Mucosa of gallbladder (tissue), 1 donor: ENCODE measurements at places on chromosomes 12 and 14. TPM values are rescaled to one million over a fixed set of nuclear protein-coding genes. Genes with fewer than 3 reads are reported as not detected.

Gene TMEM119
- 10.6 TPM for total RNA-seq

Gene CCDC197
- not detected for total RNA-seq

Gene MGAT4C
- 0.60 TPM for total RNA-seq

Gene PSEN1
- 91.9 TPM for total RNA-seq

DNA sequence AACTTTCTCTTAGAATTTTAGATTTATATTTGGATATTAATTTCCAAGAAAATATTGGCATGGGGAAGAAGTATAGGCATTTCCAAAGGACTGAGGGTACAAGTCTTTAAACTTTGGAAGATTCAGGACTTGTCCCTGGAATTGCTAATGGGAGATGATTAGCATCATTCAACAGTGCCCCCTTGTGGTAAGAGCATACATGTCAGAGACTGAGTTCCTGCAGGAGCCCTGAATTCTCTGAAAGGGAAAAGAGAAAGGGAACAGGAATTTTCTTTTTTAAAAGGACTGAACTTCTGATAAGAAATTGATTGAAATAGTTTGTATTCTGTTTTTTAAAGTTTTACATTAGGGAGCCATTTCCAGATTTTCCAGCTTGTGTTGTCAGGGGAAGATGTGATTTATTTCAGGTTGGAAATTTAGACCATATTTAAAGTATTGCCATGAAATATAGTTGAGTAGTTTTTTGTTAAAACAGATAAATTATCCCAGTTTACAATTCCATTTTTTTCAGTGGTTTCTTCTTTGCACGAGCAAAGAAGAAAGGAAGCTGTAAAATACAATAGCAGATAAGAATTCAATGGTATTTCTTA, 44.0 kb upstream of the REP15 start:
- DNase-seq = peak; percentile 70

- DNase-seq = no peak
Measured at GRCh38 chr12:18703321-18703720, 34.5 kb downstream of the PLCZ1 start.

DNA sequence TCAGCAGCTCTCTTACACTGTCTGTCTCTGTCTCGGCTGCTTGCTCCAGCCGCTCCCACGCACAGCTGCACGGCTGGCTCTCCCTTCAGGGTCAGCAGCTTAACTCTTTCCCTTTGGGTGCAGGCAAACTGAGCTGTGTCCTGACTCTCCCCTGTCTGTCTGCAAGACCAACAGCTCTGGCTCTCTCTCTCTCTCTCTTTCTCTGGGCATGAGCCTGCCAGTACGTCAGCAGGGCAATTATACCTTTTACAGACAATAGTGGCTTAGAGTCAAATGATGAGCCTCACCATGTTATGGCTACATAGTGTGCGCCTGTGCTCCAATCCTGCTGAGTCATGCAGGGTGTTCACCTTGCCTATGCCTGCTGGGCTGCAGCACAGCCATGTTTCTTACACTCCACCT, 120.5 kb upstream of the DDHD1 start:
- DNase-seq = no peak

GRCh38 chr12:64797156-64797555, 27.3 kb upstream of the TBC1D30 start:
- no peak for DNase-seq

DNA sequence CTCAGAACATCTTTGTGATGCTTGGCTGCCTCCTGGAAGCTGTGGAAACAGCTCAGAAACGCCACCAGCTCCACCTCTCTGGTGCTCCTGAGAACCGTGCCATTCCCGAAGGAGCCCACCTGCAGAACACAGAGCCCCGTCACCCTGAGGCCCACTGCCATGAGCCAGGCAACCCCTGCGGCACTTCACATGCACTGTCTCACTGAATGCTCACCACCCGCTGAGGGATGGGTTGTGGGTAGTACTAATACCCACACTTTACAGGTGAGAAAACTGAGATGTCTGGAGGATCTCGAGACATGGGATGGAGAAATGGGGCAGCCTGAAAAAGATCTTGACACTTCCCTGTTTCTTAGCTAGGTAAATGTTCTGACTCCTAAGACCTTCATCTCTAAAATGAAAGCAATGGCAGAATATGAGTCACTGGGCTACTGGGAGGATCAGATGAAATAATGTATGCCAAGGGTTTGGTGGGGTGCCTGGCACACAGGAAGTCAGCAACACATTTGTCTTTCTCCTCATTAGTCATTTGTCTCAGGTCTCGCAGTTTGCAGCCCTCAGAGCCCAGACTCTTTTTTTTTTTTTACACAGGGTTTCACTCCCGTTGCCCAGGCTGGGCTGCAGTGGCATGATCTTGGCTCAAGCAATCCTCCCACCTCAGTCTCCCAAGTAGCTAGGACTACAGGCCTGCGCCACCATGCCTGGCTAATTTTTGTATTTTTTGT, 5.3 kb downstream of the OASL start:
- no peak for DNase-seq

DNA sequence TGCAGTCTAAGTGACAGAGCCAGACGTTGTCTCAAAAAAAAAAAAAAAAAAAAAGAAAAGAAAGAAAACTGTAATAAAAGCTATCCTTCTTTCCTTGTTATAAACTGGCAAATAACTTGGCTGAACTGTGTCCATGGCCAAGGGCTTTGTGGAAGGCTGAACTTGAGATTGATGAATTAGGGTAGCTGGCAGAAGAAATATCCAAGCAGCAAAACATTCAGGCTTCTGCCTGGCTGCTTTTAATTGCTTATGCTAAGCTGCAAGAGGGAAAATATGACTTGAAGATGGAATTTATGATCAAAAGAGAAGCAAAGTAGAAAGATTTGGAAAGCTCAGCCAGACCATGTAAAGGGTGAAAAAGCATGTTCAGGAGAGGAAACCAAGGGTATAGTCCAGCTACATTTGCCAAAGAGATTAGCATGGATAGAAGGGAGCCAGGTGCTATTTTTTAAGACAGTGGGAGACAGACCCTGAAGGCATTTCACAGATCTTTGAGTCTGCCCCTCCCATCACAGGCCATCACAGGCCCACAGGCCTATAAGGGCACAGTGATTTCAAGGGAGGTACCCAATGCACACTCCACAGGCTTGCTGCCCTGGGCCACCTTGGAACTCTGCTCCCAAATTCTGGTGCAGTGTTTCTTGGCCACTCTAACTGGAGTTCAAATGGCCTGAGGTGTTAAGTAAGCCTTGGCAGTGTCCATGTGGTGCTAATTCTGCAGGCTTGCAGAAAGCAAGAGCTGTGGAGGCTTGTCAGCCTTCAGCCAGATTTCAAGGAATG, 226.0 kb downstream of the AEBP2 start:
- DNase-seq = no peak

GRCh38 chr12:7934889-7935492, 996 bp downstream of the SLC2A3 start:
- DNase-seq = no peak
